ENCODE measurements at places on chromosomes 11 and 22.

GRCh38 chr22:45925811-45926351, 51.1 kb downstream of the WNT7B start:
- no peak for DNase-seq

- DNase-seq, result peak; percentile 70
These were observed 43.2 kb upstream of the DLAT start for GRCh38 chr11:111982019-111982464.

GRCh38 chr22:42343531-42344081, 73.2 kb upstream of the TCF20 start:
- no peak for DNase-seq

- no peak for DNase-seq
These were observed 20.6 kb downstream of the PIWIL3 start for GRCh38 chr22:24753914-24754313.

- DNase-seq, result no peak
These were observed 48.1 kb upstream of the ARFGAP3 start for GRCh38 chr22:42905217-42905616.

DNA sequence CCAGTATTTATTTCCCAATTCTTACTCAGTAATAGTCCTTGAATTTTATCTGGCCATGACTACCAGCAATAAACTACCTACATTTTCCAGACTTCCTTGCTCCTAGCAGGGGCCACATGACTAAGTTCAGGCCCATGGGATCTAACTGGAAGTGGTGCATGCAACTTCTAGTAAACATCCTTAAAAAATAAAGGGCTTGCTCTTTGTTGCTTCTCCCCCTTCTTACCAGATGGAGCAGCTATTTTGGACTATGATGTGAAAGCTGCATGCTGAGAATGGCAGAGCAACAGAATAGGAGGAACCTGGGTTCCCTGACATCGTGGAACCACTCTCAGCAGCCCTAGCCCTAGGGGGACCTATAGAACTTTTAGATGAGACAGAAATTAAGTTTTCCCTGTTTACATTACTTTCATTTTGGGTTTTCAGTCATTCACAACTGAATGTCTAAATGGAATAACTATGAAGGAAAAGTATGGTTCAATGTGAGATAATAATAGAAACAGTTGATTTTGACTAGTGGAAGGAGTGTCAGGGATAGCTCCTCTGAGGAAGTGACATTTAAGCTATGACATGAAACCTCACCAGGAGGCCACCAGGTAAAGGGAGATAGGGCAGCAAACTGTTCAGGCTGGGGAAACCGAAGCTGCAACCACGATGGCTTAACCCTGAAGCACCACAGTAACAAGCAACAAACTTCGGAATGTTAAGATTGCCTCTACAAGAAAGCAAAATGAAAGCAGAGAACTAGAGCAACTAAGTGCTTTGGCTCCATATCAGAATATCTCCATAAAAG, 48.9 kb downstream of the PHF21A start:
- no peak for DNase-seq

- no peak for DNase-seq
These were observed 139.9 kb downstream of the SHANK2 start for GRCh38 chr11:71112454-71112853.

DNA sequence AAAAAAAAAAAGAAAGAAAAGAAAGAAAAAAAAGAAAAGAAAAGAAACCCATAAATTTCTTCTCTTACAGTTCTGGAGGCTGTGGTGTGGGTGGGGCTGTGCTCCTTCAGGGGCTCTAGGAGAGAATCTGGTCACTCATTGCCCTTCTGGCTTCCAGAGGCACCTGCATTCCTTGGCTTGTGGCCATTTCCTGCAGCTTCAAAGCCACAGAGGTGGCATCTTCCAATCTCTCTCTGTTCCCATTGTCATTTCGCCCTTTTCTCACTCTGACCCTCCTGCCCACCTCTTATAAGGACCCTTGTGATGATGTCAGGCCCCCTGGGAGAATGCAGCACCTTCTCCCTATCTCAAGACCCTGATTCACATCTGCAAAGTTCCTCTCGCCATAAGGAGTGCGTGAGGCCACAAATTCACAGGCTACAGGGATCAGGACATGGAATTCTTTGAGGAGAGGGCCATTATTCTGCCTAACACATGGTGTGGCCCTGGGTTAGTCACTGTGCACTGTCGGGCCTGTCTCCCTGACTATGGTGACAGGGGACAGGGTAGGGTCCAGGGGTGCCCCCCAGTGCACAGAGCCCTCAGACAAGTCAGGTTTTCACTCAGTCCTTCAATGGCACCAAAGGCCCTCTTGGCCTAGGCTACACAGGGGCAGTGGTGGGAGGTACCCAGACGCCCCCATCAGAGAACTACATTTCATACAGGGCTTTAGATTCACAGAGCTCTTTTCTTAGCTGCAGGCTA, 38.6 kb upstream of the PRR5 start:
- no peak for DNase-seq

DNA sequence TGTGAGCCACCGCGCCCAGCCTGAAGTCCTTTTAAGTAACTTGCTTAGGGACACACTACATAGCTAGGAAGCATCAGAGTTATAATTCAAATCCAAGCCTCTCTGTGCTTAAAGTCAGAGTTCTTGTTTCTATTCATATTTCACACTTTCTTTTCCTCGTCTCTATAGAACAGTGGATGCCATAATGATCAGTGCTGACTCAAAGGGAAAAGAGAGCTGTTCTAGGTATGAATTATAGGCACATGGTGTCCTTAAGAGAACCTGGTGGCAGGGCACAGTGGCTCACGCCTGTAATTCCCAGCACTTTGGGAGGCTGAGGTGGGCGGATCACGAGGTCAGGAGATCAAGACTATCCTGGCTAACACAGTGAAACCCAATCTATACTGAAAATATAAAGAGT, 400.2 kb upstream of the DDI1 start:
- no peak for DNase-seq

DNA sequence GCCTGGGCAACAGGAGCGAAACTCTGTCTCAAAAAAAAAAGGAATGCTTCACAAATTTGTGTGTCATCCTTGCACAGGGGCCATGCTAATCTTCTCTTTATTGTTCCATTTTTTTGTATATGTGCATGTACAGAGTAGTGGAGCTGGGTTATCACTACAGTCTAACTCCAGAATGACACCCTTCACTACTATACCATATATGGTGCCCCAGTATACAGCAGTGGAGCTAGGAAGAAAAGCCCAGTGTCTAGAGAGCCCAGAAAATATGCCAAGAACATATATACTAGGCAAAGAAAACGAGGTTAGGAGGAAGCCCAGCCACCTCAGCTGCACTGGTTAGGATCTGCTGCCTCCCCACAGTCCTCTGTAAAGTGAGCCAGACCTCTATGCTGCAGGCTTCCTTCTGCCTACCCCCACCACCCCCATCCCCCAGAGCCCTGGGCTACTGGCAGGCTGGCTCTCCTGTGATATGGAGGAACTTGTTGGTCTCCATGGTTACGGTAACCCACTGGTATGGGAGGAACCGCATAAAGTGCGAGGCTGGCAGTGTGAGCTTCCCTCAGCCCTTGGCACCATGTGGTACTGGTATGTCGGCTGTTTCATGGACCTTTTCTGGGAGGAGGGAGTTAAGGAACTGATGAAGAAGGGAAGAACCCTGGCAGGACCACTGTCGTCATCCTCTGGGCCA, 34.3 kb downstream of the RCOR2 start:
- no peak for DNase-seq

- DNase-seq, result no peak
These were observed 534 bp downstream of the RBFOX2 start for GRCh38 chr22:36027935-36028645.

- no peak for DNase-seq
These were observed 5.3 kb downstream of the TBC1D10A start for GRCh38 chr22:30321461-30321860.
